Bronchial epithelial cell (primary cell): ENCODE measurements at places on chromosomes 7 and 10. TPM values are rescaled to one million over a fixed set of nuclear protein-coding genes. Genes with fewer than 3 reads are reported as not detected.

GPR85 gene
- total RNA-seq: 0.26 and 0.77 TPM in 2 replicates

IGF2BP3 gene
- total RNA-seq: 4.6 and 12.4 TPM in 2 replicates

DNA sequence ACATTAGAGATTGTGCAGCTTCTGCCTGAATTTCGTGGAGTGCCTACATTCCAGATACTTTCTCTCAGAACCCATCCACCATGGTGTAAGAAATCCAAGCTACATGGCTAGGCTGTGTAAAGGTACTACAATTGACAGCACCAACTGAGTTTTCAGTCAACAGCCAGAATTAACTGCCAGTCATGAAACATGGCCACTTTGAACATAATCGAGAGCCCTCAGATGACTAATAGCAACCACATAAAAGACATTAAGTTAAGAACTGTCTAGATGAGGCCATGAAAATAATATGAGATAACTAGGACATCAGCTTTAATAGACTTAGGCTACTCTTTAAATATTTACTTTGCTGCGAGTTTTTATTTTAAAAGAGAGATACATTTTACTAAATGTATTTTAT is 1106.8 kb upstream of the LRRTM3 start:
- no peak for DNase-seq

- no peak for DNase-seq
These were observed 54.4 kb downstream of the ESYT2 start for GRCh38 chr7:158774952-158775351.

ABCF2 gene
- 60.9 and 85.8 TPM in 2 replicates for total RNA-seq

ADIRF gene
- 25.3 and 53.6 TPM in 2 replicates for total RNA-seq

DNA sequence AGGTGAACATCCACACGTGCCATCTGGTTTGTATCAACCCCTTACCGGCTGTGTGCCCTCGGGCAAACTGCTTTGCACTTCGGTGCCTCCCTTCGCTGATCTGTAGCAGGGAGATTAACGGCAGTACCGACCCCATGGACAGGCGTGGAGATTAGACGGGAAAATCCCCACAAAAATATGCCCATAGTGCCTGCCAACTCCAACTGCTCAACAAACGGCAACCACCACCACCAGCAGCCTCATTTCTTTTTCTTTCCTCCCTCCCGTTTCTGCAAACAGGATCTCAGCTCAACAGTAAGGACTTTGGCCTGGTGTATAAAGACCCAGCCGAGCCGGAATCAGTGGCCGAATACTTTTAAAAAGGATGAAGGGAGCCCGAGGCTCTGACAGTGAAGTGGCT is 31.0 kb downstream of the CHST15 start:
- no peak for DNase-seq

DNA sequence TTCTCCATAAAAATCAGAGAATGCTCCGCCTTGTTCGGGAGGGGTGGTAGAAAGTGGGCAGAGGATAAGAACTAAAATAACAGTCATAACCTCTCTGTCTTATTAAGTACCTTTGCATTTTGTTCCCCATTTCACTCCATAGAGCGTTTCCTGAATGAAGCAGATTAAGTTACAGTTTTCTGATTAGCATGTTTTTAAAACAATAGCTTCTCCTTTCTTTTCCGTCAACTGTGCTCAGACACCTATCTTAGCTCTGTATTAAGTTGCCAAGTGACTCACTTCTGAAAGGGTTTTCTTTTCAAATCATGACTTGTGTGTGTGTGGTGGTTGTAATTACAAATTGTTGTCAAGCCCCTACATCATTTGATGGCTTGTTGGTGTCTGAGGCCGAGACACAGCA is 1.4 kb downstream of the HABP2 start:
- DNase-seq: peak; percentile 73

DNA sequence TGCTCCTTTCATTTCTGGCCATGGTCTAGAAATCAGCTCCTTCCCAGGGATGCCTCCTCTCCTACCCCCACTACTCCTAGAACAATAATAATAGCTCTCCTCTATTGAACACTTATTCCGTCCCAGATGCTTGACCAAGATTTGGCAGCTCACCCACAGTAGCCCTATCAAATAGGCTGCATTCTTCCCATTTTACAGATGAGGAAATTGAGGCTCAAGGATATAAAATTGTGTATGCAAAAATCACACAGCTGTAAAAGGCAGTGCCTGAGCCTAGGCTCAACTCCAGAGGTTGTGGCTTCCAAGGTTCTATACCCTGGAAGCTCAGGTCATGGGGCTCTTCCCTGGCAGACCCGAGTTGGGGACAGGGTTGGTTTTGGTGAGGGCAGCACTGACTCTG is 82.3 kb downstream of the C10orf105 start:
- DNase-seq: no peak
